Stomach (tissue), 19 donors: ENCODE measurements at places on chromosomes 13 and 19. TPM values are rescaled to one million over a fixed set of nuclear protein-coding genes. Genes with fewer than 3 reads are reported as not detected.

KLK3 gene
- not detected for total RNA-seq

GRCh38 chr19:3210347-3211017 is 14.0 kb upstream of the CELF5 start:
- DNase-seq: peak; percentile 67

DNA sequence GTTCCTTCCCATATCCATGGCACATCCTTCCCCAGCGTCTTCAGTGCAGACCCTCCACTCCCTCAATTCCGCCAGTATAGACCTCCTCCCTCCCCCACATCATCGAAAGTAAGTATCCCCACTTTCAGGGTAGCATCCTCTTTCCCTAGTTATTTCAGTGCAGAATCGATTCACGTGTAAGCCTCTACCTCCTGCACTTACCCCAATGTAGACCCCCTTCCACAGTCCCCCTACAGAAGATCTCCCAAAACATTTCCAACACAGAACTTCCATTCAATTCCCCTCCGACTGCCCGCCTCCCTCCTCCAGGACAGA is 664 bp downstream of the IRF3 start:
- DNase-seq: no peak

GRCh38 chr19:5205381-5205780 is 135.2 kb downstream of the PTPRS start:
- no peak for DNase-seq

- no peak for DNase-seq
Measured at GRCh38 chr13:113621046-113621445, 36.5 kb downstream of the TFDP1 start.

- peak; percentile 49 for DNase-seq
Measured at GRCh38 chr19:38209671-38210457, 14.2 kb downstream of the DPF1 start.

DNA sequence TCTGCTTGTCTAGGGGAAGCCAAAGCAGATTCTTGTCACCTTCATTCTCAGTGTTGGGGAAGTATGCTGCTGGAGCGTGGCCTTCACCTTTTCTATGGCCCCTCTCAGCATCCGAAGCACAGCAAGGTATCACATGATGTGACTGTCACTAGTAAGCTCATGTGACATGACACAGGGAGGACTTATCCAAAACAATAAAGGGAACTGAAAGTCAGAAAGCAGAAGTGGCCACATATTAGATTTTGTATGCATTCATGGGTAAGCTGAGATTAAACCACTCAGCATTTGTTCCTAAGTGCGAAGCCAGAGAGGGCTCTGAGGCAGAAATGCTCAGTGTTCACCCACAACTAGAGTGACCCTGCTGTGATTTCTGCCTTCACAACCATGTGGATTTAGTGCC is 72.8 kb upstream of the PCDH8 start:
- DNase-seq: peak; percentile 34

GRCh38 chr13:97976610-97977521 is 23.4 kb downstream of the IPO5 start:
- DNase-seq: no peak

DNA sequence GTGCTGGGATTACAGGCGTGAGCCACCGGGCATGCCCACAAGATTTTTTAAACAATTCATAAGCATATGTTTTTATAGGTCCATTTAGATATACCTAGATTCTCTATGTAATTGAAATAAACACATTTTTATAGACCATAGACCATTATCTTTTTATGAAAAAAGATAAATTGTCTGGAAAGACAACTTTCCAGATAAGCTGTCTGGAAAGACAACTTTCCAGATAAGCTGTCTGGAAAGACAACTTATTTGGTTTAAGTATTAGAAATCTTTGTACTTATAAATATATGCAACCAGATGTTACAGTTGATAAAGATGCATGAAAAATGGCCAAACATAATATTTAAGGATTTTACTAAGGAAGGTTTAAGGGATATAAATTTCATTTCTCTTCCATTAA is 538.5 kb downstream of the GPC6 start:
- no peak for DNase-seq

- DNase-seq: no peak
Measured at GRCh38 chr19:3357992-3358688, 8.2 kb upstream of the NFIC start.

- DNase-seq: peak; percentile 86
Measured at GRCh38 chr19:913080-913748, at the start of gene R3HDM4. R3HDM4 (minus strand) TSS chr19:913219; CDS start chr19:913157, 62 bp downstream.

GRCh38 chr19:4058693-4059452 is 7.8 kb downstream of the ZBTB7A start:
- no peak for DNase-seq

DNA sequence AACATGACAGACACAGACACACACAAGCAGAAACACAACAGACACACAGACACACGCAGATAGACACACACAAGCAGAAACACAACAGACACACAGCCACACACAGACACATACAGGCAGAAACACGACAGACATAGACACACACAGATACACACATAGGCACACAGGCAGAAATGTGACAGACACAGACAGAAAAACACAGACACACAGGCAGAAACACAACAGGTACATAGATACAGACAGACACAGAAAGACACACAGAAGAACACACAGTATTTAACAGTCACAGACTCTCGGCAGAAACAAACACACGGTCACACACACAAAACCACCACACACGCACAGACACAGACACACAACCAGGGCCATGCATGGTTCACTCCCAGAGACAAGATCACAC is 905 bp downstream of the TBXA2R start:
- DNase-seq: no peak

GRCh38 chr19:41350735-41351338 is 2.9 kb downstream of the TGFB1 start:
- DNase-seq: no peak
